ENCODE measurements at places on chromosomes 7 and 10. TPM values are rescaled to one million over a fixed set of nuclear protein-coding genes. Genes with fewer than 3 reads are reported as not detected.

The LRIT1 gene
- not detected for total RNA-seq

- DNase-seq = no peak
Observed at GRCh38 chr10:106317554-106317953, 847.0 kb downstream of the SORCS1 start.

- DNase-seq = no peak
Observed at GRCh38 chr7:82675396-82675795, 231.8 kb upstream of the CACNA2D1 start.

GRCh38 chr10:117546581-117547015 is 4.1 kb downstream of the EMX2 start:
- no peak for DNase-seq

DNA sequence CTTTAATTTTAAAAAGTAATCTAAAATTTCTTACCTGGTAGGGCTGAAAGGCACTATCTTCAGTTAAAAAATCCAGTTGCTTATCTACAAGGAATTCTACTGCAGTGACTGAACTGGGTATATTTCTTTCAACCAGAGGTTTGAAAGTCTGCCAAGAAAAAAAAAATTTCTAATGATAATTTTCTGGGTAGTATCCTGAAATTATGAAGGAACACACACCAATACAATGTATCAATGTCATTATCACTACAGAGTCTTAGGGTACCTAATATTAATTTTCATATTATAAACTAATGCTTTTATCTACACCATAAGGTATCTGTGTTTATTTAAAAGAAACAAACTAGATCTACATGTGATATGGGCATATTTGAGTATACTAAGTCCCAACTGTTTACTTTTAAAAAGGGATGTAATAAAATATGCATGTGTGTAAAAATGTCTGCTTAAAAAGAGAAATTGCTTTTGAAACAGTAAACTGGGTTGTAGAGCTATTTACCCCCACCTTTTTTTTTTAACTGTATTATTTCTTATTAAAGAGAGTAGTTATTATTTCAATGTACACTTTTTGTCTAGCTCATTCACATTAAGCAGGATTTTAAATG is 131.6 kb downstream of the NRBF2 start:
- DNase-seq = no peak

DNA sequence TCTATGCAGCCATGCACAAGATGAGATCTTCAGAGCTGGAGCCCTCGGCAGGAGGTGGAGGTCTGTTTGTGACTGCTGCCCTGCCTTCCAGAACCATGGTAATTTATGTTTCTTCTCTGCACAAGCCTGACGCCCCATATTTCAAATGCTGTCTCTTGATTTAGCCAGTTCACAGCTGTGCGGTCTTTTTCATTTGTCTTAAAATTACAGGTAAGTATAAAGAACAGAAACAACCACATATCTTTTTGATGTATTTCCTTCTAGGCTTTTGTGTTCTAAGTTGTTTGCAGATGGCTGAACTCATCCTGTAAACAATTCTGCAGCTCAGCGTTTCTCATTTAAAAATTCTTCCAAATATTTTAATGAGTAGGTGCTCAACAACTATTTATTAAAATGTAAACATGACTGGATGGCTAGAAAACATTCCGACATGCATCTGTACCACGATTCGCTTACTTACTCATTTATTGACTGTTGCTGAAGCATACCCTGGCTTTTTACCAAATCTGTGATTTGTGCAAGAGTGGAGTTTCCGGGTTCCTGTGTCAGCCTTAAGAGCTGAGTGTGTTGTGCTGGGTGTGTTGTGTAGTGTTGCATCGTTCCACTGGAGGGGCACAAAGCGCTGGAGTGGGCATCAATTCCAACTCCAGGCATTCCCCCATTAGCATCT is 58.9 kb downstream of the PIP4K2A start:
- DNase-seq = no peak

- DNase-seq = no peak
Observed at GRCh38 chr10:33937036-33937730, 602.7 kb upstream of the NRP1 start.

- no peak for DNase-seq
Observed at GRCh38 chr10:58028597-58029366, 238.9 kb downstream of the IPMK start.

GRCh38 chr10:25725917-25726716 is 207.9 kb upstream of the MYO3A start:
- no peak for DNase-seq

DNA sequence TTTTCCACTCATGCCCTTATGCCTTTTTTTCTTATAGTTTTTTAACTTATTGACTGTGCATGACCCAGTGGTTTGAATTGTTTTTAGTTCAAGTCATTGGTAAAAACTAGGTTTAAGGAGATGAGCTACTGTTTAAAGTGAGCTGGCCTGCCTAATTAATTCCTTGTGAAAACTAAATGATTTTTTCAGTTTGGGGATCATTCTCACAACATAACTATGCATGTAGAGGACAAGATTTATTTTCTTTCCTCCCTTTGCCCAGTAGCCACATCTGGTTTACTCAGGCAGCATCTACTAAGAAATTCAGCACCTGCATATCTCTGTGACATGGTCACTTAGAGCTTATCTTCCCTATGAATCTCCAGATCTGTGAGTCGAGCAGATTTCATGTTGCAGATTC is 1.7 kb downstream of the ADO start:
- no peak for DNase-seq

GRCh38 chr7:28005075-28005846 is 175.3 kb downstream of the JAZF1 start:
- DNase-seq = peak; percentile 55

GRCh38 chr10:31867646-31868045 is 61.0 kb downstream of the ARHGAP12 start:
- DNase-seq = no peak

DNA sequence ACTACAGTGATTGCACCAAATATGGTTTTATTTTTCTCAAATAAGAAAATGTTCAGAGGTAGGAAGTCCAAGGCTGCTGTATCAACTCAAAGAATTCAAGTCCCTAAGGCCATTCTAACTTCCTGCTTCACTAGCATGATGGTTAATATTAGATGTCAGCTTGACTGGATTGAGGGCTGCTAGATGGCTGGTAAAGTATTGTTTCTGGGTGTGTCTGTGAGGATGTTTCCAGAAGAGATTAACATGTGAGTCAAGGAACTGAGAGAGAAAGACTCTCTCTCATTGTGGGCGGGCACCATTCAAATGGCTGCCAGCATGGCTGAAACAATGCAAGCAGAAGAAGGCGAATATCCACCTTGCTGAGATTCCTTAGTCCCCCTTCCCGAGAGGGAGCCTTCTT is 77.4 kb upstream of the NRBF2 start:
- DNase-seq = no peak

DNA sequence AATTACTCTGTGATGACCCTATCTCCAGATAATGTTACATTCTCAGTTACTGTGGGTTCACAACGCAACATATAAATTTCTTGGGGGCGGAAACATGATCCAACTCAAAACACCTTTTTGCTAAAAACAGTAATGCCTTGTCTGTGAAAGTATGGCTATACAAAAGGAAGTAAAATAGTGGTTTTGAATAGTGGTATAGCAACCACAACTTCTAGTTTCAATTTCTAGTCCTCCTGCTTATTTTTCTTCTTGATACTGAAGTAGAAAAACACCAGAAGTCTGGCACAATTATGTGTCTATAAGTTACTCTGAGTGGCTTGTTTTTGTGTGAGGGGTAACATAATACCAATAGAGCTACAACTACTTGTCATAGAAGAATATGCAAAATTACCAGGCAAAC is 21.5 kb upstream of the ZNF800 start:
- no peak for DNase-seq
